Activated T-cell treated with anti-CD3 and anti-CD28 coated beads, Interleukin-2, amount 50 U/mL, for 72 hours (primary cell): ENCODE measurements at places on chromosomes 5 and 9. TPM values are rescaled to one million over a fixed set of nuclear protein-coding genes. Genes with fewer than 3 reads are reported as not detected.

The SPINK13 gene
- not detected for total RNA-seq

The CBY3 gene
- total RNA-seq: not detected

GRCh38 chr9:19967888-19968459 lies 179.1 kb upstream of the SLC24A2 start:
- H3K27me3 ChIP-seq: no peaks in the 10 kb centered on the region
- H3K36me3 ChIP-seq: no peaks in the 10 kb centered on the region
- no peak for DNase-seq
- no peak overlapping the region for H3K4me3 ChIP-seq

DNA sequence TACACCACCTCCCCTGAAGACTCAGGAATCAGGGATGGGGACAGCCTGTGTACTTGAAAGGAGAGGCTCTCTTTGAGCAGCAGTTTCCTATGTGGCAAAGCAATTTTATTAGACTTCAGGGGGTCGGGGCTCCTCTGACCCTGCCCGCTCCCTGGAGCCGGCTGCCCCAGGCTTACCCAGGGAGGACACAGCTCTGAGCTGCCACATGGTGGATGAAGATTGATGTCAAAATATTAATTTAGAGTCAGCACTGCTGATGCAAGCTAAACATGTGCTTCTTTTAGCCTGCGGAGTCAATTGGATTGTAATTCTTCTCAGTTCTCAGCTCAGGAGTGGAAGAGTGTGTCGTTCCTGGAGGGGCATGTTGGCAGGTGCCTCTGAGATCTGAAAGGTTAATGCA lies 606.1 kb downstream of the KIF4B start:
- DNase-seq: no peak
- H3K4me3 ChIP-seq: no peak overlapping the region
- no peaks in the 10 kb centered on the region for H3K36me3 ChIP-seq
- H3K27ac ChIP-seq: no peak overlapping the region
- no peaks in the 10 kb centered on the region for H3K4me1 ChIP-seq
- H3K27me3 ChIP-seq: peaks cover 28% of the 10 kb centered on the region

DNA sequence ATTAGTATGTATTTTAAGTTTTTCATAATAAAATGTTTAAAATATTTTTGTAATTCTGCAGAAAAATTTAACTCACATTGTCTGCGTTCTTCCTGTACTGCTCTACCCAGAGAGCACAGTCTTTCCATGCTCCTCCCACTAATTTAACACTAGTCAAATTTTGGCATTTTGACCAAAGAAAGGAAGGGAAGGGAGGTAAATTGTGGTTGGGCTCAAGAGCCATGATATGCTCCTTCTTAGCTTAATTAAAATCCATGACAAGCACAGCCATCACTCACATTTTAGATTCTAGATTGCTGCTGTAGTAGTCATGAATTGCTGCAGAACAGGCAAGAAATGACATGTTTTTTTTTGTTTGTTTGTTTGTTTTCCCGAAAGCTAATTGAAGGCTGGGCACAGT lies 98.4 kb downstream of the NLN start:
- H3K27me3 ChIP-seq: no peaks in the 10 kb centered on the region
- H3K36me3 ChIP-seq: peaks cover 6% of the 10 kb centered on the region
- H3K4me1 ChIP-seq: peaks cover 9% of the 10 kb centered on the region
- H3K4me3 ChIP-seq: no peak overlapping the region
- no peak for DNase-seq

DNA sequence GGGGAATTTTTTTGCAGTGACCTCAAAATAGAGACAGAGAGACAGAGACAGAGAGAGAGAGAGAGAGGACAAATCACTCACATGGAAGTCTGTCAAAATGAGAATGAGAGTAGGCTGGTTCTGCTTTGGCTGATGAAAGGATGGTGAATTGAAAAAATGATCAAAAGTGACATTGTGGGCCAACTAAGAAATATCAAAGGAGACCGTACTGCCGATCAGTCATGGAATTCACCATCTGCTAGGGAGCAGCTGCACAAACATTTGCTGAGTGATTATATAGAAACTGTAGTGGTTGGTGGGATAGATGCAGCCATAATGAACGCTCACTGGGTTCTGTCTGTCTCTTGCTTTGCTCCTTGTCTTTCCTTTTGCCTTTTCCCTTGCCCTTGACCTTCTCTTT lies 476.6 kb upstream of the SGCD start:
- peaks cover 11% of the 10 kb centered on the region for H3K27me3 ChIP-seq
- H3K4me1 ChIP-seq: no peaks in the 10 kb centered on the region
- no peak overlapping the region for H3K4me3 ChIP-seq

DNA sequence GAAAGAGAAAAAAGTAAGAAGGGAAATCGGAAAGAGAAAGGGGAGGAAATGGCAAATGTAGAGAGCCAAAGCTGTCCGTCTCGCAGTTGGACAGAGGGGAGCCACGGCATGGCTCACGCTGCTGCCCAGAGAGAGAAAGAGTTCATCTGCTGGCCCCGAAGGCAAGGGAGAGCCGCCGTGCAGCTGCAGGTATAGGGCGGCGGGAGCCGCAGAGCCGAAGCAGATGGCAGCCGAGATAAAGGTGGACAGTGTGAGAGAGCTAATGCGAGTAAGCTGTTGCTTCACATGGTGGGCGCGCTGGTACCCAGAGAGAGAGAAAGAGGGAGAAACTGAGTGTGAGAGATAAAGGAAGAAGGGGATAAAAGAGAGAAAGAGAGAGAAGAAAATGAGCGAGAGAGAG lies 188.4 kb upstream of the PPP1R26 start:
- H3K4me1 ChIP-seq: no peaks in the 10 kb centered on the region
- peaks cover 2% of the 10 kb centered on the region for H3K36me3 ChIP-seq
- H3K4me3 ChIP-seq: no peak overlapping the region
- DNase-seq: no peak

DNA sequence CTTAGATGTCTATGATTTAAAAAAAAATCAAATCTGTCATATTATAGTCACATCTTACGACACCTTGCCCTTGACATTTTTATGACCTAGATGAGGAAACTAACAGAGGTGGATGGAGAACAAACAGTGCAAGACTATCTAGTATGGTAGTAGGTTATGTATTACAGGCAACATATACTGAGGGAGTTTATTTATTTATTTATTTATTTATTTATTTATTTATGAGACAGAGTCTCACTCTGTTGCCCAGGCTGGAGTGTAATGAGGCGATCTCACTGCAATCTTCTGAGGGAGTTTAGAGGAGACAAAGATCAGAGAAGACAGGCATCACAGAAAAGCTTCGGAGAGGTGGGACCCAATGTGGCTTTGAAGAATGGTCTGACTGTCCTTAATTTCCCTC lies 4.5 kb upstream of the PBX3 start:
- no peaks in the 10 kb centered on the region for H3K27me3 ChIP-seq
- H3K36me3 ChIP-seq: no peaks in the 10 kb centered on the region
- DNase-seq: no peak
- peaks cover 12% of the 10 kb centered on the region for H3K4me1 ChIP-seq

GRCh38 chr9:89473762-89474469 lies 24.0 kb downstream of the SEMA4D start:
- H3K4me3 ChIP-seq: peak overlapping the region; percentile 18
- no peaks in the 10 kb centered on the region for H3K27me3 ChIP-seq
- H3K27ac ChIP-seq: peak overlapping the region; percentile 95
- peaks cover 94% of the 10 kb centered on the region for H3K4me1 ChIP-seq
- DNase-seq: no peak

DNA sequence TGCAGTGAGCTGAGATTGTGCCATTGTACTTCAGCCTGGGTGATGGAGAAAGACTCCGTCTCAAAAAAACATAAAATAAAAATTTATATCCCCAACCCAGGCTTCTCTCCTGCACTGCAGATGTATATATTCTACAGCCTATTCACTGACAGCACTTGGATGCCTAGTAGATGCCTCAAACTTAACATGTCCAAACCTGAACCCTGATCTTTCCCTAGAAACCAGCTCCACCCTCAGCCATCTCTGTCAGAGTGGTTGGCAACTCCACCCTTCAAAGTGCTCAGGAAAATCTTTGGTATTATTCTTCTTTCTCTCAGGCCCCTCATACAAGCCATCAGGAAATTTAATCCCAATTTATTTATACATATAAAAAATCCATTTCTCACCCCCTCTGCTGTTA lies 36.9 kb upstream of the TXN start:
- no peak for DNase-seq
- H3K27ac ChIP-seq: no peak overlapping the region
- H3K4me1 ChIP-seq: no peaks in the 10 kb centered on the region
- H3K36me3 ChIP-seq: no peaks in the 10 kb centered on the region
- H3K27me3 ChIP-seq: no peaks in the 10 kb centered on the region

- H3K27ac ChIP-seq: no peak overlapping the region
- H3K4me3 ChIP-seq: no peak overlapping the region
- no peaks in the 10 kb centered on the region for H3K27me3 ChIP-seq
- DNase-seq: no peak
- no peaks in the 10 kb centered on the region for H3K36me3 ChIP-seq
- H3K4me1 ChIP-seq: peaks cover 17% of the 10 kb centered on the region
Measured at GRCh38 chr9:101582553-101582952, 12.2 kb downstream of the PPP3R2 start.

DNA sequence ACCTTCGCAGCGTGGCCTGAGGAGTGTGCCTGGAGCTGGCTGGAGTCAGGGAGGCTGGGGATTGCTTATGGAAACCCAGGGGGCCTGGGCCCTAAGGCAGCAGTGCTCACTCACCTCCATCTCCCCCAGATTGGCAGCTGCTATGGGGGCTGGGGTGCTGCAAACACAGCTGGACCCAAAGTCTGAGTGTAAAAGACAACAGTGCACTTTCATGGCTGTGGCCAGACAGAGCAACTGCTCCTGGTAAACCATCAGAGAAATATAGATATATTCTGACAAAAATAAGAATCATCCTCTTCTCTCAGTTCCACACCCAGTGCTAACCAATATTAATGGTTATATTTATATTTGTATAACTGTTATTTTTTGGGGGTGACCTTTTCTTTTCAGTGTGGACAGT lies 123.9 kb downstream of the TENT4A start:
- peaks cover 10% of the 10 kb centered on the region for H3K36me3 ChIP-seq
- no peak overlapping the region for H3K4me3 ChIP-seq
- no peak for DNase-seq
- H3K4me1 ChIP-seq: peaks cover 11% of the 10 kb centered on the region

DNA sequence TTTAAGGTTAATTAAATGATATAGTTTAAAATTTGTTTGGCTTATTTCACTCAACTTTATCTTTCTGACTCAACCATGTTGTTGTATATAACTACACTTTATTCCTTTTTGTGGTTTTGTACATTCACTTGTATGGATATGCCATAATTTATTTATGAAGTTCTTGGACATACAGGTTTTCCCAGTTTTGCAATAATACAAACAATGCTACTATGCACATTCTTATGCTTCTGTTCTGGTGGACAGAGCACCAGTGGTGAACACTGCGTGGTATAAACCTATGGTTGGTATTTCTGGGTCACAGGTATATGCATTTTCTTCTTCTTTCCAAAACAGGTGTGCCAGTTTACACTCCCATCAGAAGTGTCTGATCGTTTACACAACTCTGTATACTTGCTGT lies 35.7 kb upstream of the TRIM14 start:
- H3K27ac ChIP-seq: no peak overlapping the region
- DNase-seq: no peak
- peaks cover 15% of the 10 kb centered on the region for H3K4me1 ChIP-seq
- H3K27me3 ChIP-seq: no peaks in the 10 kb centered on the region
- H3K4me3 ChIP-seq: no peak overlapping the region

DNA sequence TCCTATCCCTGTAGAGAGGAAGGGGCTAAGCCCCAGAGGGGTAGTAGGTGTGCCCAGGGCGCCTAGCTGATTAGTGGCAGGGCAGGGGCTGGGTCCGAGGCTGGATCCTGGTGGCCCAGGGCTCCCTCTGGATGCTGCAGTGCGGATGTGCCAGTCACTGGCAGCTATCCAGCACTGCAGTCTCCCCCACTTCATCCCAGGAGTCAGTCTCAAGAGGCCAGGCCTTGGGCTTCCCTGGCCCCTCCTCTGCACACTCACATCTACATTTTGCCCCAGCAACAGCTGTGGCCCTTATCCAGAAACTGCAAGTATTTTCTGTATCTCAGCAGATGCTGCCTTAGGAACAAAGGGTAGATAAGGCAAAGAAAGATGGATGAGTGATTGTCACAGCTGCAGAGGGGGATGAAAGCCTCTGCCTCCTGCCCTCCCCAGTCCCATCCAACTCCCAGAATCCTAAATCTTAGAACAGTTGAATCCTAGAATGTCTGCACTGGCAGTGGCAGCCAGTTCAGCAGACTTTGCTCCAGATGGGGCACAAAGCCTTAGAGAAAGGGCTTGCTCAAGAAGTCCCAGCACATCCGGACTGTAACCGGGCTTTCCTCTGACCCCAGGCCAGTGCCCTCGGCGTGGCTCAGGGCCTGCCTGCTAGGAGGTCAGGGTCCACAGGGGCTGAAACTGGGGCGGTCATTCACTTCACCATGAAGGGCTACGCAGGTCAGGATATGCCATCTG lies 1.6 kb downstream of the ANXA6 start:
- no peaks in the 10 kb centered on the region for H3K27me3 ChIP-seq
- peak overlapping the region; percentile 98 for H3K4me3 ChIP-seq
- H3K4me1 ChIP-seq: peaks cover 91% of the 10 kb centered on the region
- H3K36me3 ChIP-seq: peaks cover 7% of the 10 kb centered on the region
- peak; percentile 29 for DNase-seq

- no peaks in the 10 kb centered on the region for H3K36me3 ChIP-seq
- H3K27ac ChIP-seq: no peak overlapping the region
- H3K4me1 ChIP-seq: no peaks in the 10 kb centered on the region
- no peak for DNase-seq
Measured at GRCh38 chr5:129541648-129542251, 81.7 kb downstream of the ADAMTS19 start.

DNA sequence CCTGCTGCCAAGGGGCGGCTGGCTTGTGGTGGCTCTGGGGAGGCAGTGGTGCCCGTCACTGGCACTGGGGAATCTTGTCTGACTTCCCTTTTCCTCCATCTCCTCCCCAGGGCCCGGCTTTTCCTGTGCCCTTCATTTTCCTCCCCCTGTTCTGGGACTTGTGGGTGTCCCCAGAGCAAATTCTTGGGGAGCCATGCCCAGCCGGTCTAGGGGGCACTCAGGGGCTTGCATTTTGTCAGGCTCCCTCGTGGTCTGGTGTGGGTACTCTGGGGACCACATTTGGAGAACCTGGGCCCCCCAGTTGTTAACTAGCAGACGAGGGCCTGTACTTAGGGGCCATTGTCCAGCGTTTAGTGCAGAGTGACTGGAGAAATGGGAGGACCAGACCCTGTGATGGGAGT lies 105.2 kb upstream of the IER5L start:
- H3K4me1 ChIP-seq: no peaks in the 10 kb centered on the region
- no peak overlapping the region for H3K27ac ChIP-seq
- H3K4me3 ChIP-seq: no peak overlapping the region
- H3K27me3 ChIP-seq: no peaks in the 10 kb centered on the region
- H3K36me3 ChIP-seq: no peaks in the 10 kb centered on the region
